GM18507 (cell line): ENCODE measurements at places on chromosomes 5 and 9.

DNA sequence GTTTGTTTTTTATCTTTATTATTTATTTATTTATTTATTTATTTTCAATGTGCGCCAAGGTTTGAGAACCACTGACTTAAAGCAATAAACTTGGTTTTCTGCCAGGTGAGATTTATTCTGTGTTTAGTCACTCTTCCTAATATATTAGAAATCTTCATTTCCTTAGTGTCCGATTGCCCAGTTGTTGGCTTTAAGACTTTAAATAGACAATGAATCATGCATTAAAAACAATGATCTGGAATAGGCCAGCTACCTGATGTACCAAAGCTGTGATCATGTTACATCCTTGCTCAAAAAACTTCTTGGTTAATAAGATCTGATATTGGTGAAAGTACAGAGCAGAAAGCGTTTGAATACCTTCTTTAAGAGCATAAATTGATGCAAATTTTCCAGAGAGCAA, 52.1 kb upstream of the ERBIN start:
- DNase-seq: no peak

DNA sequence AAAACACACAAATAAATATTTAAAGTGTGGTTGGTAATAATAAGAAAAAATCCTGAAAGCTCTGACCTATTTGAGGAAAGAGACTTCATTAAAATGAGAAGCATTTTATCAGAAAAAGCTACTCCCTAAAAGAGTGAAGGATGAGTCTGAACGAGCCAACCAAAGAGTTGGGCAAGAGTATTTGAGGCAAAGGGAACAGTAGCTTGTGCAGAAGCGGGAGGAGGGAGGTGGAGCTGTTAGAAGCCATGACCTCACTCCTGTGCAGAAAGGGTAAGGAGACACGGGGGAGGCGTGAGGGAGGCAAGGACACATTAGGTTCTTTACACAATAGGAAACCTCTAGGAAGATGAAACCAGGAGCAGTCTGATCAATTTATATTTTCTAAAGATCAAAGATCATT, 29.4 kb downstream of the SH3RF2 start:
- no peak for DNase-seq

GRCh38 chr5:159034083-159034824, 65.5 kb downstream of the EBF1 start:
- no peak for DNase-seq

DNA sequence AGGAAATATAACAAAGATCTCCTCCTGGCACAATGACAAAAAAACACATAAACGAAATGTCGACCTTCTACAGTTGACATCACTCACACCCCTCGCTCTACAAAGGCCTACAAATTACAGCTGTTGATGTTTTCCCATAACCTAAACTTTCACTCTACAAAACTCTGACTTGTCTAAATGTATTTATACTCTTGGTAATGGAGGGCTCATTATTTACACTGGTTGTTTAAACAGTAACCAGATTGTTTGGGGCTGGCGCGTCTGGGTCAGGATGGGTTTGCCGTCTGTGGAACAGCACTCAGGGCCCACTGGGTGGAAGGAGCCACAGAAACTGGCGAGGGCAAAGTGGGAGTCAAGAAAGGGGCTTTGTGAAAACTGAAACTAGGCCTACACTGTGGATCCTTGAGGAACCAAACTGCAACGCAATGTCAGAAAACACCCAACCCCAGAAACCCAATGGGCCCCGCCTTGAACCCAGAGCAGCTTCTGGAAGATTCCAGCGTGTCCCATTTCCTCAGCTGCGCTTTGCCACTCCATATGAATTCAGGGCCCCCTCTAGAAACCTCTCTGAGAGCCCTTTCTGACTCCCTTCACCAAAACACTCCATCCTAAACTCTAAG, 136.7 kb downstream of the ROR2 start:
- DNase-seq: no peak

DNA sequence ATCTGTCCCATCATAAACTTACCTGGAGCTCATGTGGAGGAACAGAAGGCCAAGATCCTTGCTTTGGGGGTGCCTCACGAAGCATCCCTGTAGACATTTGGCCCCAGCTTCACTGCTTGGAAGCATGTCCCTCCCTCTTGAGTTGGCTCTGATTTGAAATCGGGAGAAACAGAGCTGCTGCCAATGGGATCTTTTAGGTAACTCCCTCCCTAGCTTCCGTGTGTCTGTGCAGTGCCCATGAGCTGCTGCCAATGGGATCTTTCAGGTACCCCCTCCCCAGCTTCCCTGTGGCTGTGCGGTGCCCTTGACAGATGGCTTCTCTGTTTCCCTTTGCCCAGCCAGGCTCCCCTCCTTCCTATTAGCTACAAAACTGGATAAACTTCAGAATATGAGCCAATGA, 178.0 kb downstream of the NR3C1 start:
- no peak for DNase-seq

DNA sequence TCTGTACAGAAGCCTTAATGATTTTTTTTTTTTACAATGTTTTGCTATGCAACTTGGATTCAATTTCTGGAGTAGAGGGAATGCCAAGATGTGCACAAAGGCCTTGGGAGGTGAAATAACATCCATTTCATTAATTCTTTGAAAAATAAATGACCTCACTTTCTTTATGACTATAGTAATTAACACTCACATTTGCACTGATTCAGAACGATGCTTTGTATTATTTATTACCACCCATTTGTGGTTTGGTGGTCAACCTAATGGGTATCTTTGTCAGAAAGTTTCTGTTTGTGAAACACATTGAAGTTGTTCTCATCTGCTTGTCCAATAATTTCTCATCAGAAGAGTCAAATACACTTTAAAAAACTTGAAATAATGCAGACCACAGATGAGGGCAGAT, 169.3 kb downstream of the NTRK2 start:
- DNase-seq: no peak

DNA sequence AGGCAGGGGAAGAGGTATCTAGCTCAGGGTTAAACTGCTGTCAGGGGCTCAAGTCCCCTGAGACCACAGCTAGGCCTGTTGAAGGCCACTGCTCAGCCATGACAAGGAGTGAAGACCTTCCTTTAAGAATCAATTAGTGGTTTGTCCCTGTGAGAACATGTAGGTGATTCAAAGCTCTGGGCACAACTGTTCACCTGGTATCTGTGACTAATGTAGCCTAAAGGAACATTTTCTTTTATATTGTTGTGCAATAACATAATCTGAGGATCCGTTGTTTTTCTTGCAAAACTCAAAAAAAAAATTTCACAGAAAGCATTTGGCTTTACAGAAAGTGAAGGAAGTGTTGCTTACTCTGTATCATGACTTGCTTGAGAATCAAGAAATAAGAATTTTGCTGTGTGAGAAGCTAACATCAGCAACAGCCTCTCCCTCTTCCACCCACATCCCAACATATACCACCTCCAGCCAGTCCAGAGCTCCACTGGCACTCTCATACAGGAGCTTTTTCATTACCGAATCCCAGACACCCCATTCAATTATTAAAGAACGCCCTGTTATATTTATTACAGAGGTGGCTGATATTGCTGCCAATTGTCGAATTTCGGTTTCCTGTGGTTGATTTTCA, 807.0 kb downstream of the TLE4 start:
- no peak for DNase-seq

DNA sequence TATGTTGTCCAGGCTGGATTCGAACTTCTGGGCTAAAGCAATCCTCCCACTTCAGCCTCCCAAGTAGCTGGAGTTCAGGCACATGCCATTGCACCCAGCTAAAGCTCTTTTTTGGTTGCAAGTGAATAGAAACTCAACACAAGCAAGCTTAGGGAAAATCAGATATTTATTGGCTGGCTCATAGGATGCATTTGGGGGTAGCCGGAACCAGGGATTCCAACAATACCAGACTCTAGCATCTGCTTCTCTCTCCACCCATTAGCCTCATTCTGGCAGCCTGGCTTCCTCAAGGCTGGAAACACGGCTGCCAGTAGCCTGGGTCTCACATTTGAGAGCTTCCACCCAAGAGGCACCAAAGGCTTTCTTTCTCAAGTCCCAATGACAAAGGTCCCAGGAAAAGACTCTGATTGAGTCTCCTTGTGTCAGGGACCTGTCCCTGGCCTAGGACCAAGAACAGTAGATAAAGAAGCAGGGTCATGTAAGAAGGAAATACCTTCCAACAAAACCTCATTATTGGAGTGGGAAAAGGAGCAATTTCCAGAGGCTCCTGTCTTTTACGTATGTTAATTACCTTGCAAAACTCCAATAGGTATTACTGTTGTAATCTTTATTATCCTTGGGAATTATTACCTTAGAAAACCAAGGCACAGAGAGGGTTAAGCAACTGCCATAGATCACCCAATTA, 23.0 kb upstream of the B4GALT1 start:
- DNase-seq: no peak

DNA sequence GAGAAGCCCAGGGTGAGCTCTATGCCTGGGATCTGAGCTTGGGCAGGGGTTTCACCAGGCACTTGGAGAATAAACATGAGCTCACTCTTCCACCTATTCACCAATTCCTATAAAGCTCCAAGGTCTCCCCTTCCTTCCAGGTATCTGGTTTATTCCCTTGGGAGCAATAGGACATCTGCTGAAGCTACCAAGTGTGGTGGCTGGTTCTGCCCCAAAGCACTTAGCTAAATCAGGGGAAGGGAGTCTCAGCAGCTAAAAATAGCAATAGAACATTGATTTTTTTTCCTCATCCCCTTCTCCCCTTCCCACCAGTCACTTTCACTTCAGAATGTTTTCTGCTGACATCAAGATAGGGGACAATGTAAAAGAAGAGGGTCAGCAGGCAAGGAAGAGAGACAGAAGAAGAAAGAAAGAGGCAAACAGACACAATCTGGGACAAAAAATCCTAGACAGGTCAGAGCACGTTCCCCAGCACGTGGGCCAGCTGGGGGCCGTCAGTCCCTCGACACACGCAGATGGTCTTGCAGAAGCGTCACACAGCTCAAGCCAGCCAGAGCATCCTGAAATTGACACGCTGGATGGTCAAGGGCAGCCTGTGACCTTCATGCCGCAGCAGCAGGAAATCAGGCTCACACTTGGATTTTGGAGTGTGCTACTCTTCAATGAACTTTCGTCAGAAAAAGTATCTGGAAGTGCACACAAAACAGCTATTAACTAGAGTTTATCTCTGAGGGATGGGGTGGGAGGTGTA, 176.0 kb downstream of the ZNF608 start:
- no peak for DNase-seq

DNA sequence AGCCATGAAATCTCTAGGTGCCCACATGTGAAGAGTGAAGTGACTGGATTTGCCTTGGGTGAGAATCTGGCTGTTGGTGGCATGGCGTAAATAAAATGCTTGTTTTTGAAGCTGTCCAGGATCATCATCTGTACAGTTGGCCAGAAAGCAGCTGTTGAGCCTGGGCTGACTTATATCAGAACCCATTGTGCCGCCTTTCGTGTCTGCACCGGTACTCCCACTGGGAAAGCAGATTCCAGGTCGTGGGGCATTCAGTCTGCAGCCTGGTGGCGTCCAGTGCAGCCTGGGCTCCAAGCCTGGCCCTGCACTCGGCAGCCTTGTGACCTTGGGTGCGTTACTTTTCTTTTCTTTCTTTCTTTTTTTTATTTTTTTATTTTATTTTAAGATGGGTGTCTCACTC, 27.8 kb downstream of the PRRC2B start:
- no peak for DNase-seq
